ENCODE measurements at places on chromosomes 2 and 18.

DNA sequence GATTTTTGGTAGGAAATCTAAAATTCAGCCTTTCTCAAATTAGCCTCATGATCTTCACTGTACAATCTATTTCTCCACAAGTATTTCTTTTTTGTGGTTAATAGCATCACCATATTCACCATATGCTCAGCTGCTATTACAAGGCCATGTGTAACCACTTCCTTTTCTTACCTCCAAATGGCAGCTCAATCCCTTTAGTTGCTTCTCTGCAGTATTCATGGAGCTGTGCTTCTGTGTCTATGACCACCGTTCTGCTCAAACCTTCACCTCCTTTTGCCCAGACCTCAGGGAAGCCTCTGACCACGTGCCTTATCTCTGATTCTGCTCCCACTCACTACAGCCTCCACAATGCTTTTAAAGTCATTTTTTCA, 126.7 kb upstream of the TMEM200C start:
- no peak for DNase-seq

DNA sequence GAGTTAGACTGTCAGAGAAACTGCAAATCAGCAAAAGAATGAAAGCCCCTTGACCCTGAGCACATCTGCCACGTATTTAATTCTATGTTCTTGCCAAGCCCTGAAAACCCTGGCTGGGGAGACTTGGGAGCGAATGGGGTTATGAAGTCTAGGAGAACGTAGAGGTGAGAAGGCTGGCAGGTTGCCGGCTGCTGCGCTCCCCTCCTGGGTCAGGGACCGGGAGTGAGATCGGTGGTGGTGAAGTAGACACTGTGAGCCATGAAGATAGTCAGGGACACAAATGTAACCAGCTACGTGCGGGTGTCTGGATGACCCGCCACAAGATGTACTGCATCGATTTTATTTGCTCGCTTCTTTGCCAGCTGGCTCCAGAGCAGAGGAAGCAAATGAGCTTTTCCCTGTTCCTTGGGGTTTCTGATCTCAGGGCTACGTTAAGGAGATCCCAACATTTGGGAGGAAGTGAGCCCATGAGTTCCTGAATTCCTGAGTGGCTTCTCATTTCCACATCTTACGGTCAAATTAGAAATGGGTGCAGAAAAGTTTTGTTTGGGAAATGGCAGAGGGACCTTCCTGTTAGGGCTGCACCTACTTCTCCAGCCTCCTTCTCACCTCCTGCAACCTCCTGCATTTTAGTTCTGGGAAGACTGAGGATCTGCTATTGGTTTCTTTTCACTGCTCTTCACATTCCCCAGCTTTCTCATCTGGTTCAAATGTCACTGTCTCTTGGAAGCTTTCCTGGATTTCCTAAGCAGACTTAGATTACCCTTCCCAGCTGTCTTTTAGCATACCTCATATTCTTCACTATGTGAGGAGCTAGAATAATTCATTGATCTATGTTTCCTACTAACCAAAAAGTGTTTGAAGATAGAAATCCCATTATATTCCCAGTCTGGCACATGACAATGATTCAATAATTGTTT, 360.6 kb downstream of the ZNF521 start:
- no peak for DNase-seq

- no peak for DNase-seq
These were observed 99.6 kb downstream of the KCNF1 start for GRCh38 chr2:11011359-11011758.

- DNase-seq = no peak
These were observed 18.1 kb downstream of the FBXO48 start for GRCh38 chr2:68448671-68449653.

GRCh38 chr2:109422758-109423500, 190.8 kb downstream of the SEPTIN10 start:
- DNase-seq = no peak

DNA sequence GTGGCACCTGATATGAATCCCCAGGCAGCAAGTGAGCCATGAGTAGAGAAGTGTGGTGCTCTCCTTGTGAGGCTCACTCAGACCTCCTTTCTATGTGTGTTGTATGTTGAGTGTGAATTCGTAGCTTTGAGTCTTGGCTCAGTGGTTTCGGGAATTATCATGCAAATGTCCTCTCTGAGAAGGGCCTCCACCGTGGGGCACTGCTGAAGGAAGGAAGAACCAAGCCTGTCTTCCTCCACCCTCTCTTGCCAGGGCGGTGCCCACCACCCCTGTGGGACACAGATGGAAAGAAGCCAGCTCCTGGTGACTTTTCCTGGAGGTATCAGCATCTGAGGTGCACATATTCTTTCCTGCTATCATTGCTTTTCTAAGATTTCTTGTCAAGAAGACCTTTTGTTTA, 156.1 kb downstream of the MYT1L start:
- no peak for DNase-seq

DNA sequence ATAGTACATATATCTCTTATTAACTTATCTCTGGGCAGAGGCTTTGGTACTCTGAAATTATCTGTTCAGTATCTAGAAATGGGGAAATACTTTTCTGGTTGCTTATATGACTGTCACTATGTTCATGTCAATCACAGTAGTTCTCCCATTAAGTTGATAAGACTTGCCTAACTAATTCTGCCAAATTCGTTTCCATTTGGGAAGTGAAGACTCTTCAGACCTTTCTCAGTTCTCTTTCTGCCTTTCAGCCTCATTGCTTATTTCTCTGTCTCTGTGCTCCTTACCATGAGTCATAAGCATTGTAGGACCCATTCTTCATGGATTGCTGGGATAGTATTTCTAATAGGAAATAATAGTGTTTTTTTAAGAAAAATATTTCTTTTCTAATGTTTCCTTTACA, 113.5 kb downstream of the PHLPP1 start:
- DNase-seq = no peak

DNA sequence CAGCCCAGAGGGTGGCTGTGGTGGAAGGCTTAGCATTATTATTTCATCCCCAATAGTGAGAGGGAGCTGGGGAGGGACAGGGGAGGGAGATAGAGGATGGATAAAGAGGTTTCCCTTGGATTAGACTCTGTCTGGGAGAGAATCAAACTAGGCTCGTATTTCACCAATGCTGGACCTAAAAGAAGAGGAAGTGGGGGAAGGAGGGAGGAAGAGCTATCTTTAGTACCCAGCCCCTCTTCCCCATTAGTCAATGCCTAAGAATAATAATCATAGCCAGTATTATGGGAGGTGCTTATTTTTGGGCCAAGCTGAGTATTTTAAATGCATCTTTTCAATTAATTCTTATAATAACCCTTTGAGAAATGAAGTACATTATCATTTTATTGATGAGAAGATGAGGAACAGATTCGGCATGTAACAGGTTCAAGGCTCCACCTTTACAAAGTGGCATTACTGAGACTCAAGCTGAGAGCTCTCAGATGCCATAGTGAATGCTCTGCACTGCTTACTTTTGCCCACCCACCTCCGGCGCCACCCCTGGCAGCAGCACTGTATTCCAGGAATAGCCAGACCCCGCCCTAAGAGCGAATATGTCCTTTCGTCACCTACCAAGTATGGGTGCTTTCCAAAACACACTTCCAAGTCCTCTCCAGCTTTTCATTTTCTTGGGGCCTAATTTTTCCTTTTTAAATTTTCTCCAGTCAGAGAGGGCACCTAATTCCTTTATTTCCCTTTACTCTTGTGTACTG, 21.0 kb downstream of the PAX8 start:
- no peak for DNase-seq

- no peak for DNase-seq
These were observed 1620.9 kb upstream of the NXPH2 start for GRCh38 chr2:140401056-140401455.

Data from stimulated activated CD8-positive, alpha-beta memory T cell treated with anti-CD3 and anti-CD28 coated beads, Interleukin-4, amount 100 ng/mL, for 48 hours (primary cell).